Activated T-helper 1 cell treated with anti-CD3 and anti-CD28 coated beads, Interleukin-12 subunit alpha, Interleukin-12 subunit beta, Interleukin-2, Interleukin-4 antibody, amounts not matched to agents 30 ng/mL and 10 ng/mL and 1 ng/mL, durations not matched to agents 14 hours and 24 hours and 36 hours (primary cell): ENCODE measurements at places on chromosomes 1 and 21.

- no peak for DNase-seq
Observed at GRCh38 chr1:152309955-152310354, 15.1 kb downstream of the FLG start.

GRCh38 chr1:184791550-184791900, 36.9 kb upstream of the EDEM3 start:
- no peak for DNase-seq

DNA sequence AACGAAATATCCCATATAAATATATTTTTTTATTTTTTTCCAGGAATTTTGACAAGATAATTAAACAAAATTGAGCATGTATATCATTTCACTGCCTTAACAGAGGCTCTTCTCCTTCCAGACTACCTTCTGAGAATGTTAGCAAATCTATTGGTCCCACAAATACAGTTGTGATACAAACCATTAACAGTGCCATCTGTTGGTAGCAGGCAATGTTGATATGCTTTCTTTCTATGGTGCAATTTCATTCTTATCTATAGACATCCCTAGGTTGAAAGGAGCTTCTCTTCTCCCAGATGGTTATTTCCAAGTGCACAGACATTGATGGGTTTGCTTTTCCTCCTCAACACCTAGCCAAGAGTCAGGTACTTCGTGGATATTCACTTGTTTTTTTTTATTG, 303.6 kb downstream of the USH2A start:
- DNase-seq: no peak

- DNase-seq: no peak
Observed at GRCh38 chr1:33050221-33051076, 13.8 kb upstream of the AK2 start.

- no peak for DNase-seq
Observed at GRCh38 chr1:176364236-176364905, 98.6 kb upstream of the PAPPA2 start.

GRCh38 chr1:30683699-30684098, 39.7 kb downstream of the MATN1 start:
- no peak for DNase-seq

DNA sequence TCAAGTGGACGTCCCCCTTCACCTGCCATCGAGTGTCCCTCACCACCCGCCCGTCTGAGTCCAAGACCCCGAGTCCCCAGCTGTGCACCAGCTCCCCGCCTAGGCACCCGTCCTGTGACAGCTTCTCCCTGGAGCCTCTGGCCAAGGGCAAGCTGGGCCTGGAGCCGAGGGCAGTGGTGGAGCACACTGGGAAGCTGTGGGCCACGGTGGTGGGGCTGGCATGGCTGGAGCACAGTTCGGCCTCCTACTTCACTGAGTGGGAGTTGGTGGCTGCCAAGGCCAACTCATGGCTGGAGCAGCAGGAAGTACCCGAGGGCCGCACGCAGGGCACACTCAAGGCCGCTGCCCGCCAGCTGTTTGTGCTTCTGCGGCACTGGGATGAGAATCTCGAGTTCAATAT, 63.2 kb downstream of the VWA5B1 start:
- no peak for DNase-seq

DNA sequence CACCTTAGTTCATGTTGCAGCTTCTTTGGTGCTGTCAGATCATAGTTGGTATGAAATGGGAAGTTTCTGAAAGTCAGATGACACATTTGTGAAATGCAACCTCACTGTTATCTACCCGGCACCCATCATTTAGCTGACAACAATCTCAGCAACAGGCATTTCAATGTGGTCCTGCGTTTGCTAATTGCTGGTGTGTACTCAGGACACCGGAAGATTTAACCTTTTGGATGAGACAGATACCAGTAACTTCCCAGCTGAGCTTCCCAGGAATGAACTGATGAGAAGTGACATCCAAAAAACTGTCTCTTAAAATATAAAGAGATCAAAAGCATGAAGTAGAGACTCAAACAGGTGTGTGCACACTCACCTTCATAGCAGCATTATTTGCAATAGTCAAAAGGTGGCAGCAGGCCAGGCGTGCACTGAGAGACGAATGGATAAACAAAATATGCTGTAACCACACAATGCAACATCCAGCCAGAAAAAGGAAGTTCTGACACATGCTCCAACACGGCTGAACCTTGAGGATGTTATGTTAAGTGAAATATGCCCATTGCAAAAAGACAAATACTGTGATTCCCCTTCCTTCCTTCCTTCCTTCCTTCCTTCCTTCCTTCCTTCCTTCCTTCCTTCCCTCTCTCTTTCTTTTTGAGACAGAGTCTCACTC, 7.9 kb upstream of the CLDN14 start:
- DNase-seq: no peak

- DNase-seq: no peak
Observed at GRCh38 chr1:227219715-227220292, 98.5 kb downstream of the CDC42BPA start.

GRCh38 chr21:42676808-42677207, 23.4 kb downstream of the PDE9A start:
- DNase-seq: no peak

GRCh38 chr1:81666586-81666985, 134.1 kb upstream of the ADGRL2 start:
- no peak for DNase-seq

- no peak for DNase-seq
Observed at GRCh38 chr1:12180315-12180714, 13.5 kb downstream of the TNFRSF1B start.

GRCh38 chr1:176989754-176990153, 174.8 kb downstream of the ASTN1 start:
- DNase-seq: no peak

GRCh38 chr1:191648939-191649338, 509.3 kb upstream of the RGS18 start:
- no peak for DNase-seq

GRCh38 chr1:67860776-67861175, 27.5 kb upstream of the GNG12 start:
- no peak for DNase-seq

DNA sequence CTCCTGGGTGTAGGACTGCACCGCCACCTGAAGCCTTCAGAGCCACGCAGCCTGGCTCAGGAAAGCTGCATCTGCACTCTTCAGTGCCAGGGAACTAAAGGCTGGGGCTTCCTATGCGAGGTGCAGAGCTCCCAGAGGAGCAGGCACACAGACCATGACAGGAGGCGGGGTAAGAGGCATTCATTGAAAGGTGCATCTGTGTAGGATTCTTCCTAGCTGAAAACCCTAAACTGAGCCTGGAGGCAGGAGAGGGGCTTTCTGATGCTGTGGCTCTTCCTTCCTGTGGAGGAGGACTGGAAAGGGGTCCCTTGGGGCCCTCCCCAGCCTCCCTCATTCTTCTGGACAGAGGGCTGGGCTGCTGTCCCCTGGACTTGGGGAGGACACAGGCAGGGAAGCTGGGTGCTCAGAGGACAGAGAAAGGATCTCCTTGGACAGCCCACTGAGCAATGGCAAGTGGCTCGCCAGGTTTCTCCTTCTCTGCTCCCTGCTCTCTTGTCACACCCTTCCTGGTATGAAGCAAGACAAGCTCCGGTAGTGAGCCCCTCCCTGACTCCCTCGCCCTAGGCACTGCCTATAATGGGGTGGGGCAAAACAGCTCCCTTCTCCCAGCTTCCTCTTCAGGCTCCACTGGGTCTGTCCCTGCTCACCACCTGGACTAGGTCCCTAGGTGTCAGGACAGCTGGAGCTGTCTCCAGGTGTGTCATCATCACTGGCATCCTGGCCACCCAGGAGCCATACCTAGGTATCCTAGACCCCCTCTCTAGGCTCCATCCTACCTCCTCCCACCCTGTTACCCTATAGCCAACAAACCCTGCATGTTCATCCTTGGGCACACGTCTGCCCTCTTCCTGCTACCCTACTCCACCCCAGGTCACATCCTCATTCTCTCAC, 20.0 kb downstream of the S100A6 start:
- no peak for DNase-seq

DNA sequence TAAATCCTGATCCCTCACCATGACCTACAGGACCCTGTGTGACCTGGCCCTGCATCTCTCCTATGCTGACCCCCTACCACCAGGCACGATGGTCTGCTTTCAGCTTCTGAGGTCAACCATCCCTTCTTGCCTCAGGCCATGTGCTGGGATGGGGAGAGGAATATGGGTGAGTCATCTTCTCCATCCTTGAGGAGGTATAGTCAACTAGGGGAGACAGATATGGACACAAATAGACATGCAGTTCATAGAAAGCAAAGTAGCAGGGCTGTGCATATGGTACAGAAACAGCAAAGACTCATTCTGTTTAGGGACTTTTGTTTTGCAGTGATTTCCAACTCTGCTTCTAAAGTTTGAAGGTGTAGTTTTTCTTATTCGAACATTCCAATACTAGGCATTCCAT, 250.8 kb upstream of the FGGY start:
- no peak for DNase-seq

- DNase-seq: no peak
Observed at GRCh38 chr1:42424201-42424600, 31.6 kb downstream of the ZMYND12 start.

GRCh38 chr1:5981009-5981380, 11.2 kb downstream of the NPHP4 start:
- DNase-seq: no peak

- no peak for DNase-seq
Observed at GRCh38 chr1:57983441-57983840, 559.6 kb upstream of the DAB1 start.

DNA sequence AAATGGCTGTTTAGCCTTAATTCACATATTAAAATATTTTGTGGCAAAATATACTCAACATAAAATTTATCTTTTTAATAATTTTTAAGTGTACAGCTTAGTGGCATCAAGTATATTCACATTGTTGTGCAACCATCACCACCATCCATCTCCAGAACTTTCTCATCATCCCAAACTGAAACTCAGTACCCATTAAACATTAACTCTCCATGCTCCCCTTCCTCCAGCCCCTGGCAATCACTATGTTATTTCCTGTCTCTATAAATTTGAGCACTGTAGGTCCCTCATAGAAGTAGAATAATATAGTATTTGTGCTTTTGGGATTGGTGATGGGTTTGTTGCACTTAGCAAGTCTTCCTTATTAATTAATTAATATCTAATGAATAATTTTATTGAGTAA, 29.4 kb downstream of the CCN1 start:
- DNase-seq: no peak

- DNase-seq: no peak
Observed at GRCh38 chr1:178038372-178038771, 55.5 kb upstream of the RASAL2 start.

- DNase-seq: no peak
Observed at GRCh38 chr1:62735491-62736171, 47.4 kb upstream of the DOCK7 start.

DNA sequence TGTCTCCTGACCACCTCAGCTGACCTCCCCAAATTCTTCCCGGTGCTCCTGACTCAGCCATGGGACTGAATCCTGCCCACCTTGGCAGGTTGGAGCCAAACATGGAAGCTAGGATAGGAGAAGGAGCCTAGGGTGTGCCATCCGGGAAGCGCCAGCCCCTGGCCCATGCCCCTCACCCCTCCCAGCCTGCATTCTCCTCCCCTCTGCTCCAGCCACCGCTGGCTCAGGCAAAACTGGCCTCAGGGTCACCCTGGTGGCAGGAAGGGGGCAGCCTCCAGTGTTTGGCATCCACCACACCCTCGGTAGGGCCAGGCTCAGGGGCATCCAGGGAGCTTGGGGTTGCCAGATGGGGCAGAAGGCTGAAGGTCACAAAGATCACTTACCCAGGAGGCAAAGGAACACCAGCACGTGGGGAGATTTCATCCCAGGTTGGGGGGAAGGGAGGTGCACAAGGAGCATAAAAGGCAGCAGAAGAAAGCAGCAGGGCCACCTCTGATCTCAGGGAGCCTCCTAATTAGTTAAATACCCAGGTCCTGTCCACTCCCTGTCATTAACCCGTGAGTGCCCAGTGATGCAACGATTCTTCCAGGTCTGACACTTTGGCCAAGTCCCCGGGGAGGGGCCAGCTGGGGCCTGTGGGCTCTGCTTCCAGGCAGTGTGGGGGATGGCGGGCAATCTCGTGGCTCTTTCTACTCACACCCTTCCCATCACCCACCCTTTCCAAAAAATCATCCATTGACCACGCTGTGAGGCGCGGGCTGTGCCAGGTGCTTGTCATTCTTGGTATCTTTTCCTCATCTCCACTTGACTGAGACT, at the start of gene PLA2G2E:
Gene PLA2G2E (minus strand): TSS at position 481 of the 816 bp plus-strand sequence. CDS start 58 bp downstream, at position 423.
- no peak for DNase-seq

- DNase-seq: peak; percentile 25
Observed at GRCh38 chr1:6108937-6109614, 63.4 kb downstream of the KCNAB2 start.

DNA sequence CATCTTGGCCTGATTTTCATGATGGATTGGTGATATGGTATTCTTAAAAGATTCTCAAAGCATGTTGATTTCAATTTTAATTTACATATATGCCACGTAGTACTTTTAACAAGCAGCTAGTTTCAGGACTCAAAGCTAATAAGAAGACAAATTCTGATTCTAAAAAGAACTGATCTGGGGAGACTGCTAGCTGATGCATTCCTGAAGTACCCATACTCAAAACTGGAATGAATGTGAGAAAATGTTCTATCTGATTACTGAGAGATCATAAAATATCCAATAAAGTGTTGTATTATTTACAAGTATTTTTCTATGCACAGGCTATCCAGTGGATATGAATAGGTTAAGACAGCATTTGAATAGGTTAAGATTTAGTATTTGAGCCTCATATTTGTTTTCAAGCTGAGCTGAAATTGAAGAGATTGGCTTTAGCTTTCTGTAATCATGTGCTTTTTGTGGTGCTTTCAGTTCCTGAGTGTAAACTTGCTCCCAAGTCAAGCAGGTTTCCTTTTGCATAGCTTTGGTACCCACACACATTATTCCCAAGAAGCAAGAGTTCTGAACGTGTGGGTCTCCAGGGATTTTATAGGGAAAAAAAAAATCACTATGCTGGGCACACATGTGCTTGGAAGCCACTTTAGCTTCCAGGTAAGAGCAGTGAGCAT, 114.1 kb downstream of the VPS13D start:
- no peak for DNase-seq

DNA sequence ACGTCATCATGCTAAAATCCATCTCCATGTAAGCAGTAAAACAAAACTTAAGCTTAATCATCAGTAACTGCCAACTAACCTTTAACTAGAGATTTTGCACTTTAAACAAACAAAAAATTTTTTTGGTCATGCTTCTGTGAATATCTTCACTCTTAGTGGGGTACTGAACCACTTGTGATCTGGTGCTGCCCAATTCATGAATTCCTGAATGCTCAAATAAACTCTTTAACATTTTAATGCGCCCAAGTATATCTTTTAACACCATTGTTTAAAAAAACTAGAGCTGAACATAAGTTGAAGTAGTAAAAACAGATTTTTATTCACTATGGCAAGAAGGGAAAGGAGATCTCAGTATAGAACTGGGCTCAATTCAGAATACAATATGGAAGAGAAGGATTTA, 196.9 kb upstream of the USP24 start:
- DNase-seq: no peak

- DNase-seq: no peak
Observed at GRCh38 chr21:39082656-39083376, 100.4 kb downstream of the PSMG1 start.

GRCh38 chr21:43867948-43868347, 2.9 kb downstream of the AGPAT3 start:
- DNase-seq: no peak

GRCh38 chr1:159535907-159536306, at the start of gene OR10J5:
Gene OR10J5 (minus strand): TSS chr1:159536007. CDS start chr1:159536007, 0 bp downstream.
- no peak for DNase-seq
